ENCODE measurements at places on chromosomes 6 and 20.

GRCh38 chr20:35002426-35003210 is 47.0 kb downstream of the MYH7B start:
- no peak for DNase-seq

- no peak for DNase-seq
Observed at GRCh38 chr6:77034161-77034560, 429.1 kb downstream of the HTR1B start.

- DNase-seq, result no peak
Observed at GRCh38 chr20:48608756-48609155, 219.0 kb downstream of the PREX1 start.

- DNase-seq, result peak; percentile 30
Observed at GRCh38 chr6:87473419-87473903, 687 bp downstream of the SLC35A1 start.

GRCh38 chr6:15023448-15023847 is 222.4 kb upstream of the JARID2 start:
- DNase-seq, result peak; percentile 70

- DNase-seq, result no peak
Observed at GRCh38 chr6:89775150-89775549, 44.4 kb downstream of the MDN1 start.

GRCh38 chr6:87498048-87498447 is 25.3 kb downstream of the SLC35A1 start:
- DNase-seq, result no peak

GRCh38 chr6:24646771-24647170 is 780 bp upstream of the KIAA0319 start:
- DNase-seq, result no peak

- no peak for DNase-seq
Observed at GRCh38 chr6:87551799-87552198, 38.0 kb downstream of the RARS2 start.

- DNase-seq, result no peak
Observed at GRCh38 chr6:3222506-3223038, 4.9 kb downstream of the TUBB2B start.

DNA sequence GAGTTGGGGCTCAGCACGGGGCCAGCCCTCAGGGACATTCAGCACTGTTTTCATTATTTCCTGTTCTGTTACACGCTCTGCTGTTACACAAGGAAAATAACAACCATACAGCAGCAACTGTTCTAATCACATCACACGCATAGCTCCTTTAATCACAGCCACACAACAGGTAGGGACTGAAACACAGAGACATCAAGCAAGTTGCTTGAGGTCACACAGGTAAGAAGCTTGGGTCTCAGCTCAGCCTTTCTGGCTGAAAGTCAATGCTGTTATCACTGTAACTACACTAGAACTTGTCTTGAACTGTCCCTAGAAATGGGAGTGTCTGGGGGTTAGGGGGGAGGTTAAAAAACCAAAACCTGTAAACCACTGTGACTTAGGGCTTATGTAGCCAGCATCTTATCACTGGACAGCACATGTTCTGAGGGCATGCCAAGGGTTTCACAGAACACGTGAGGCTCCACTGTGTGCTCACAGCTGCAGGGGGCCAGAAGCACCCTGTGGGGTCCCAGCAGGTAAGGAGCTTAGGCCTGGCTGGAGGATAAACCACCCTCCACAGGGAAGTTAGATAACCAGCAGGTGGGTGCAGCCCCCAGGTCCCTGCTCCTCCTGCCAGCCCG is 146.0 kb downstream of the EYA2 start:
- DNase-seq, result no peak

- DNase-seq, result no peak
Observed at GRCh38 chr20:51284176-51284575, 258.3 kb downstream of the NFATC2 start.

DNA sequence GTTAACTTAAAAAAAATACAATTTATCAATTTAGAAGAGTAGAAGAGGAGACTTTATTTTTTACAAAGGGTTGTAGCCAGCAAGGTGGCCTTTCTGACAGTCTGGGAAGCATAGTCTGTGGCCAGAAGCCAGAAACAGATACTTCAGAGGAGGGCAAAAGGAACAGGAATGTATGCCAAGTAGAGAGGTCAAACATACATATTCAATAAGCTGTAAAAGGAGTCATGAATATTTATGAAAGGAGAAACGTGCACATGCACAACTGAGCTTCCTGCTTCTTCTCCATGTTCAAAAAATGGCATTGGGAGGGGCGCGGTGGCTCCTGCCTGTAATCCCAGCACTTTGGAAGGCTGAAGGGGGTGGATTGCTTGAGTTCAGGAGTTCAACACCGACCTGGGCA is 43.9 kb upstream of the FAM184A start:
- DNase-seq, result no peak

DNA sequence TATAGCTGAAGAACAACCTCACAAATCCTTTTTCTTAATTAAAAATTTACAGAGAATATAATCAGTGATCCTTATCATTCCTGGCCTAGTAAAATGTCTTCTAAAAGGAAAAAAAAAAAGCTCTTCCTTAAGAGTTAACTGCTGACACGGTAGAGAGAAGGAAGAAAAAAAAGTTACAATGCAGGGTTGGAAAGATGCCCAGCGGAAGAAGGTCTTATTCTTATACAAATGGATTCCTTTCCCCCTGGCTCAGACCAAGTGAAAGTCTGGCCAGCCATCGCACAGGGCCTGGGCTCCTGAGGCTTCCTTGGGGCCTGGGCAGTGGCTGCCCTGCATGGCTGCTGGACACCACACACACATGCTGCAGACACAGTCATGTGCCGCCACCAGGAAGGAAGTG is 688.6 kb downstream of the TENT5A start:
- no peak for DNase-seq

DNA sequence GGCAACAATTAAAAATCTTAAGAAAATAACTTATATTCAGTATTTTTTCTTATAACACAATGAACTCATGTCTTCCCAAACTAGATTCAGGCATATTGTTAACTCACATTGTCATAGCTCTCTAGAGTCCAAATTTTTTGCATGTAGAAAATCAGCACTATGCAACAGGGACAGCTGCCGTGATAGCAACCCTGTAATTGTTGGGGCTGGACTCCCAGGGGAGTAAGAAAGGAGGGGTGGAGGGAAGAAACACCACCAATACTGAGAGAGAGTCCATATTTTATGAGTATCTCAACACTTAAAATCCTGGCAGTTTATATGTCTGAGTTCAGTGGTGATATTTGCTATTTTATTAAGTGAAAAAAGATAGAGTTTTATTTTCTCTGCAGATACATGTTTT is 89.6 kb upstream of the HS3ST5 start:
- DNase-seq, result no peak

DNA sequence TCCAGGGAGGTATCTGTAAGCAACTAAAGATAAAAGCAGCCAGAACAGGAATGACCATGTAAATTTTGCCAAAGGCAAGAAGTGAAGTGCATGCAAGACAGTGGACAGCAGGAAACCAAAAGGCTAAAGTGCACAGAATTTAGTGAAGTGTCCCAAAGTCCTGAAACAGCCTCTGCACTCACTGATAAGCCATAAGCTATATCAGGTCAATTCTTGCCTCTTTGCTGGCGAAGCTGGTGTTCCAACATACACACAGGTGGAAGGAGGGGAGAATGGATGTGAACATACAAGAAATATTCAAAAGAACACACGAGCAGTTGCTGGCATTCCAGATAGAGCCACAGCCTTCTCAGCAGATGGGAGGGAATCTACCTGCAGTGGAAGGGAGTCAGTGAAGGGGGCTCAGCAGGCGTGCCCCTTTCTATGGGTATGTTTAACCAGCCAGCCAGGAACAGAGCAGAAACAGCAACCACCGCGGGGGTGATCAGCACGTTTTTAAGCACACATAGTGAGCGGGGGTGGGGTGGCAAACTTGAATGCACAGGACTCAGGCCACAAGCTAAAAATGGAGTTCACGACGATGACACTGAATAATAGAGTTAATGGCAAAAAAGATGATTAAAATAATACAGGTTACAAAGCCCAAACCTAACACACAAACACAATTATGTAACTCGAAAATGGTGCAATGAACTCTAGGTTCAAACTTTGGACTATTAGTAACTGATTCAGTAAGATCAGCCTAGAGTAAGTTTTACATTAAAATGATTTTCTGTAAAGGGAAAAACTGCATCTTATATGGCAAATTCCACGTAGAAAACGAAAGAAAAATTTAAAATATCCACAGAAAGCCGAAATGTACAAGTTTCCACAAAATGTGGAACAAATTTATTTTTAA is 1.2 kb downstream of the ECI2 start:
- peak; percentile 23 for DNase-seq

GRCh38 chr6:167569041-167569805 is 244.3 kb downstream of the TTLL2 start:
- no peak for DNase-seq

DNA sequence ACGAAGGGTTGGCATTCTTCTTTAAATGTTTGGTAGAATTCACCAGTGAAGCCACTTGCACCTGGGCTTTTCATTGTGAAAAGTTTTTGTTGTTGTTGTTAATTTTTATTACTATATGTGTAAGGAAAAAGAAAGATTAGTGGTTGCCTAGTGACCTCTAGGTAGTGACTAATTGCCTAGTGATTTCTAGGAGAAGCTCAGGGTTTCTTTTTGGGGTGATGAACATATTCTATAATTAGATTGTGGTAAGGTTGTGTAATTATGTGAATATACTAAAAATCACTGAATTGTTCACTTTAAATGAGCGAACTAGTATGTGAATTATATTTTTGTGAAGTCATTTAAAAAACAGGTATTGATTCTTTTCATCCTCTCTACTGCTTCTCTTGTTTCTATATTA is 123.8 kb upstream of the TMEM170B start:
- no peak for DNase-seq

DNA sequence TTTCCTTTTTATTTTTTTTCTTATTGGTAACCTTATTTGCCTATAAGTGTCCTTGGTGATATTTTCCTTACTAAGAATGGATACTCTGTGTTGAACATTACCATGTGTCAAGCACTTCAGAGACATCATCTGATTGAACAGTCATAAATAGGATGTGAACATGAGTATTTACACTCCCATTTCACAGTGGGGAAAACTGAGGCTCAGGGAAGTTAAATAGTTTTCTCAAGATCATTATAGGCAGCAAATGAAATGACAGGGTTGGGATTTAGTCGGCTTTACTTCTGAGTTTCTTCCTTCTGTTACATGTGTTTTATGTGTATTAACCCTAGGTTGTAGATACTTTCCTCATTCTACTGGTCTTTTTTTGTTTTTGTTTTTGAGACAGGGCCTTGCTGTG is 35.3 kb downstream of the TPX2 start:
- DNase-seq, result no peak

DNA sequence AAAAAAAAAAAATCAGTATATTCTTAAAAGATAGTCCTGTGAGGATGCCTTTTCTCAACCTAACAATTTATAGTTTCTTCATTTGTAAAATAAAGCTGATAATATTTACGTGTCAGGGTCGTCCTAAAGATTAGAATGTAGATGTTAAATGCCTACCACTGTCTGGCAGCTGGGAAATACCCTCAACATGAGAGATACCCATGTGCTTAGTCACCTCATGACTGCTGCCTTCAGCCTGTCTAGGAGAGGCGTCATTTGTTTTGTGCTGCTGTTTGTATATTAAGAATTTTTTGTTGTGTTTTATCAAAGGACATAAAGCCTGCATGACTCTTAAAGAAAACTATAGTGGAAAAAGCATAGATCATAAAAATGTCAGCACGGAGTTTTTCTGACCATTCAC is 9.5 kb downstream of the FAM120B start:
- no peak for DNase-seq

DNA sequence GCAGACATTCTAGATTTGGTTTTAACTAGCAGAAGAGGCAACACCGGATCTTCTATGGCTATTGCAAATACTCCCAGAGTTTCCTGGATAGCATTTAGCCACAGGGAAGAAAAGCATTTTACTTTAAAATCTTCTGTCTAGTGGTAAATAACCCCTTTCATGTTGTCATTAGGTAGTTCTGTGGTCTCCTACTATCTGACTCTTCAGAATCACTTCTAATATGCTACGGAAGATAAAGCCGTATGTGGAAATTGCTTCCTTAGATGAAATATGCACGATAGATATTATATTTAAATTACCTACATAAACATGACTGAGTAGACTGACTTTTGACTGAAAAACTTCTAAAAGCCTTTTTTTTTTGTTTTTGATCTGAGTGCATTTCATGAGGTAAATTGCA is 759 bp downstream of the CRISP3 start:
- DNase-seq, result no peak

GRCh38 chr6:167791091-167791779 is 35.5 kb upstream of the AFDN start:
- no peak for DNase-seq

DNA sequence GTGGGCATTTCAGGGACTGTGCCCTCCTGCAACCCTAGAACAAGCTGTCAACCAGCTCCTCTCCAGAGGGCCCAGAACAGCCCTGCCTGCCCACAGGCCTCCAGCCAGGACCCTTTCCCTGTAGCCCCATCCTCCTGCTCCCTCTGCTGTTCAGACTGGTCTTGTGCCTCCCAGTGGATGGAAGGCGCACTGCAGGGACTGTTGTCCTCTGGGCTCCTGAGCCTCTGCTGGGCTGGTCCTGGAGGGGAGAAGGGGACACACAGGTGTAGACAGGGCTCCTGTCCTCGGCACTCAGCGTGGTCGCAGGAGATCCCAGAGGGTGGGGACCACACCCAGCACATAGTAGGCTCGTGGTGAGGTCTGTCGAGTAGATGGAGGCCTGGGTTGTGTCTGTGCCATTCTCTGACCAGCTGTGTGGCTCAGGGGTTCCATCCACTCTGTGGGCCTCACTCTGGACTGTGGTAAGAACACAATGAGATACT is 11.5 kb downstream of the ITPR3 start:
- DNase-seq, result peak; percentile 81

All from GM20000 (cell line).